HFF-Myc (cell line): ENCODE measurements at places on chromosomes 4 and X.

- DNase-seq, result no peak
These were observed 104.6 kb upstream of the AFAP1 start for GRCh38 chr4:8044244-8044643.

DNA sequence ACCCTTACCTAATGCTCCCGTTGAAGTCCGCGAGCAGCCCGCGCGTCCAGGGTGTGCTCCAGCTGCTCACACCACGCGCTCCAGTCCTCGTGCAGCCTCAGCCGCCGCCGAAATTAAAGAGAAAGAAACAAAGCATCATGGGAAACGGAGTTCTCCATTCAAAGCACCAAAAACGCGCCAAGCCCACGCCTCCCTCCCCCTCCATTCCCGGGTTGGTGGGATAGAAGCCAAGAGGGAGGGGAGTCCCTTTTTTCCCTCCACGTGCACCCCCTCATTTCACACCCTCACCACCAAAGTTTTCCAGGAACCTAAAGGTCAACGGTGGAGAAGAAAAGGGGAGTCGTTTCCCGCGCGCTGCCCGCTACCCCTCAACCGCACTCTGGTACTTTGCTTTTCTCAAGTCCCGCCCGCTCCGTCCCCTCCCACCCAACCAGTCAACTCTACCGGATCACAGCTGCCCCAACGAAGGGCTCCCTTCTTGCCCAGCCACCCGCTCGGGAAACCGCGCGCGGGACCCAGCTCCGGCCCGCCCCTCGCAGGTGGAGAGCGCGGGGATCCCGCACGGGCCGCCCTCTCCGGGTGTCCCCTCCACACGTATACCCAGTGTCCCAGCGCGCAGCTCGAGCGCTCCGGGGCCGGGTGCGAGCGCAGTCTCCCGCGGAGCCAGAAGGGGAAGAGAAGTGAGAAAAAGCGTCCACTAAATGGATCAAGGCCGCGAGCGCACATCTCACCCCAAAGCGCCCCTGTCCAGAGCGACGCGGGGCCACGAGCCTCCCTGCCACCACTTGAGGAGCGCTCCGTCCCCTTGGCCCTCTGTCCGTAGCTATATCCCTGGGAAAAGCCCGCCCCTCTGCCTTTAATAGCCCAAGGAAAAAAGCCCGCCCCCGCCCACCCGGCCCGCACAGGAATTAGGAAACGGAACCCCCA lies 65.1 kb upstream of the CCDC160 start:
- no peak for DNase-seq

DNA sequence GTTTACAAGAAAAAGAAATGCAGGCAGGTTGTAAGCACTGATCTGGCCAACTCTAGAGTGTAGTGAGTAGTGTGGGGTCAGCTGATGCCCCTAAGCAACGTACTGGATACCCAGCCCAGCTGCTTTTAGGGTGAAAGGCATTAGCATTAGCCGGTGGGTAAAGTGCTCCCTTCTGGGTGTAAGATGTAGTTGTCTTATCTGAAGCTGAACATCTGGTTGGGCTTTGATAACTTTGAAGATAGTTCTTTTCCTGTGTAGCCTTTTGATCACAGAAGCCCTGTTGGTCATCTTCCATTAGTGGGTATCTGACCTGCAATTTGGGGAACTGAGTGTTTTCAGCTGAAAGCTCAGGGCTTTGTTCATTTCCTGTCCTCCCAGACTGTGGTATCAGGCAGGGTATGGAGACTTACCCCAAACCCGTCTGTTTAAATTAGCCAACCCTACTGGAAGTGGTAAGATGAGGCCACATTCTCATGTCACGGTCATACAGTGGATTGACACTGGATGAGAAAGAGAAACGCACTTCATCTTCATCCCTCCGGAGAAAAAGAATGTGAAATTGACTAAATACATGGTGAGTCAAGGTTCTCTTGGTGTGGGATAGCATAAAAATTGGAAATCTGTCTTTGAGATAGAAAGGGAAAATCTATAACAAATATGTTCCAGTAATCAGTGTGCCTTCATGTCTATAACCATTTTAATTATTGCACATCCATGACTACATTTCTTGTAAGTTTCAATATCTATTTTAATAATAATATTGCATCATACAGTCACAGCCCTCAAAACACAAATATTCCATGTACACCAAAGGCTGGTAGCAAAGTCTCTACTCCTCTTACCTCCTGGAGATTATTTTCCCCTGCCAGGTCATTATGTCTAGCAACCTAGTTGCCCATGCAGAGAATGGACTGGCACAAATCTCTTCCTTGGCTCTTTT lies 8.7 kb downstream of the RHOH start:
- DNase-seq, result no peak

DNA sequence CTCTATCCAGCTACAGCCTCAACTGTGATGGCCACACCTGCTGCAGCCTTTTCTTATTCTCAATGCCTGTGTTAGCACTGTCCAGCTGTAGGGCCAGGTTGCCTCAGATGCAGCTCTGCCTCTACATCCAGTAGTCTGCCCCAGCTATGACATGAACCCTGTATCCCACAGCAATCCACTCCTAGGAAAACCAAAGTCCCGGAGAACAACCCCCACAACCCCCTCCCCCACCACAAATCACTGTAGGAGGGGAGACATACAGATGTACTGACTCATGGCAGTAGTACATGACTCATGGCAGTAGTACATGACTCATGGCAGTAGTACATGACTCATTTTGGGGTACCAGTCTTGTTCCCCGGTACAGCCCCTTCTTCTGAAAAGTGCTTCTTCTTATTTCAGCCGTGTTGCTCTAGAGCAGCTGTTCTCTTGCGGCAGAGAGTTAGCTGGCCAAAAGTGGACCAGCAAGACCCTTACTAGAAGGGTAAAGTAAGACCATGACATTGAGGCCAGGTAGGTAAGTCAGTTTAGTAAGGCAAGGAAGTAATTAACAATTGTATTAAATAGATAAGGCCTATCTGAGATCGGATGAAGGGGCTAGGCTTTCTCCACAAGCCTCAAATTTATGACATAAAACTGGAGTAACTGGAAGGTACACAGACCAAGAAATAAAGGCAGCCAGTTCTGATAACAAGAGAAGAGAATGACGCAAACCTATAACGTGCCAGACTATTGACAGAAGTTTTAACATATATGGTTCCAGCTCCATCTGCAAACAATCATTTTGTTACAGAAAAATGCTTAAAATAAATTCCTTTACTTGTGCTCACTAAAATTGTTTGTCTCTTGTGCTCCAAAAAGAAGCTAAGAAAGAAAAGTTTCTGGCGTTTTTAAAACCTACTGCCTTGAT lies 221.4 kb downstream of the TACR3 start:
- peak; percentile 53 for DNase-seq

DNA sequence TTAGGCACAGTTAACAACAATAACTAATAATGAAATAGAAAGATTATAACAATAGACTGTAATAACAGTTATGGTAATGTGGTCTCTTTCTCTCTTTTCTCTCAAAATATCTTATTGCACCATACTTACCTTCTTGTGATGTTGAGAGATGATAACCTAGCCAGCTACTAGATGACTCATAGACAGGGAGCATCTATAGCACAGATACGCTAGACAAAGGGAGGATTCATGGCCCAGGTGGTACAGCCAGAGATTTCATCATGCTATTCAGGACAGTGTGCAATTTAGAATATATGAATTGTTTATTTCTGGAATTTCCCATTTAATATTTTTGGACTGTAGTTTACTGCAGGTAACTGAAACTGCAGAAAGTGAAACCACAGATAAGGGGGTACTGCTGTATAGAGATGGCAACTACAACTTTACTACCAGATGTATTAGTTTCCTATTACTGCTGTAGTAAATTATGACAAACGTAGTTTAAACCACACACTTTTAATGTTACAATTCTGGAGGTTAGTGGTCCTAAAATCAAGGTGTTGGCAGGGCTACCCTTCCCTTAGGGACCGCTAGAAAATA lies 41.8 kb upstream of the MAGED1 start:
- no peak for DNase-seq
